ENCODE measurements at places on chromosomes 7 and 10.

GRCh38 chr10:62634576-62634975, 169.9 kb upstream of the ADO start:
- no peak for DNase-seq

DNA sequence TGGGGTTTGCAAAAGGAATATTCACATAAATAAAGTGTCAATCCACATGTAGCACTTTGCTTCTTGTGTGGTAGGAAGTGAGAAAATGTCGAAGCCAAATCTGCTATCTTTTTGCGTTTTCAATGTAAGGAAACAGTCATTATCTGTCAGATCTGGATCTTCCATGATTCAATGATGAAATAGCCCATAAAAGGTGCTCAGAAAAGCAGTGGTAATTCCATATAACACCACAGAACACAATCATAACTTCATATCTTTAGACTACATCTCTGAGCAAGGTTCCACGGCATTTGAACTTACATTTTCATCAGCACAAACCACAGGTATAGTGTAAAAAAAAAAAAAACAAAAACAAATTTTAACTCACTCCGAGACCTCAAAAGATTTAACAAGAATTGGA, 39.9 kb upstream of the EGR2 start:
- no peak for DNase-seq

GRCh38 chr10:11876324-11876723, 53.2 kb downstream of the PROSER2 start:
- no peak for DNase-seq

DNA sequence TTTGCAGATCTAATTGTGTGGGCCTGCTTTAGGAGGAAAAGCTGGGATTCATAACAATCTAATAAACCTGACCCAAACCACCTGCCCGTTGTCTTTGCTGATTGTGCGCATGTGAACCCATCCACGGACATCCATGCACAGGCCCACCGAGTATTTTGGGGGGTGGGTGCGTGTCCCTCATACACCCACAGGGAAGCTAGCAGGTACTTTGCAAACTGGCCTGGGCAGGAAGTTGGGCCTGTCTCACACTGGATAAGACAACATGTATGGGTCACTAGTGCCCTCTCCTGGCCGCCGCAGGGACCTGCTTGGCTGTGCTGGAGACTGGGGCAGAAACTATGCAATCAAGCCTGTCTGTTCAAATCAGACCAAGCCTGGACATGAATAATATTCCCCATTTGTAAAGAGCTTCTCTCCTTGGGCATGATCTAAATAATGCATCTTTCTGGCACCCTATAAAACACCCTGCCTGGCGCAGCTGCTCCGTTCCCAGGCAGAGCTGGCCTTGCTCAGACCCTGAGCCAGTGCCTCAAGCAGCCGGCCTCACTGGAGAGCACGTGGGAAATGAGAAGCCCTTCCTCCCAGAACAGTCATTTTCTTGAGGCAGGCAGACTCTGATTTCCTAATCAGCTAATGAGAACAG, 15.8 kb downstream of the ECHDC3 start:
- peak; percentile 82 for DNase-seq

- peak; percentile 61 for DNase-seq
These were observed 2.7 kb downstream of the MXI1 start for GRCh38 chr10:110209926-110210673.

DNA sequence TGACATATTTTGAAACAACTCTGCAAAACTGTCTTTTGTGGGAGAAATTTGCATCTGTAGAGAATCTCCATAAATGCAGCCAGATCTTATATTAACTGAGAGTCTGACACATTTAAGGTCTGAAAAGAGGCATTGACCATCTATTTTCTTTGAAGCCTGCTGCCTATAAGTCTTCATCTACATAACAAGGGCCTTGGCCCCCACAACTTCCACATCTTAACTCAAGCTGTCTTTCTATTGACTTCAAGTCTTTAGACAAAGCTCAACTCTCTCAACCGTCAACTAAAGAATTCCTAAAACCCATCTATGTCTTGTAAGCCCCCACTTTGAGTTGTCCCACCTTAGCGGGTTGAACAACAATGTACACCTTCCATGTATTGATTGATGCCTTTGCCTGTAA, 72.4 kb upstream of the ADCY1 start:
- no peak for DNase-seq

- DNase-seq = peak; percentile 68
These were observed 25.2 kb downstream of the TMEM120A start for GRCh38 chr7:75969182-75969581.

GRCh38 chr10:74544106-74544505, 282.3 kb upstream of the KAT6B start:
- DNase-seq = no peak

DNA sequence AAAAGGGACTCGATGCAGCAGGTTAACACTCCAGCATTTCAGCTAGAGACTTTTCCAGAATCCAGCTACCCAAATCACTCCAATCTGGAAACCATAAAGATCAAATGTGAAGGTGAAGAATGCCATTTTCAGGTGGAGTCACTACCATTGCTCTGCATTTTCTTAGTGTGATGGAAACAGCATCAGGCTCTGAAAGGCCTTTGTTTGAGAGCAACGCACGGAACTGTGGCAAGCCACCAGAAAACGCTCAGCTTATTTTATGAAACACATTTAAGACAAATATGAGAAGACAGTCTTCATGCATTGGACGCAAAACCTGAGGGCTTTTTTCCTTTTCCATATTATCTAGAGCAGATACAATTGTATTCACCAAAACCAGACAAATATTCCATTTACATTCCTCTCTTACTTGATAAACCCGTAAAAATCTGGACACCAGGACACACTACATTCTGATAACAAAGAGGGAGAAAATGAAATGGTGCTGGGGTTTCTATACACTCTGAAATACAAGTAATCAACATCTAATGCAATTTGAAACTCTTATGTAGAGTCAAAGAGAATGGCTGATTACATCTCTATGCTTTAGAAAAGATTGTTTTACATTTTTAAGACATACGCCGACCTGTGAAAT, 99.1 kb downstream of the NRP1 start:
- DNase-seq = no peak

GRCh38 chr10:994836-995558, 6.8 kb downstream of the GTPBP4 start:
- DNase-seq = no peak

- no peak for DNase-seq
These were observed 62.3 kb downstream of the NPSR1 start for GRCh38 chr7:34720289-34720688.

DNA sequence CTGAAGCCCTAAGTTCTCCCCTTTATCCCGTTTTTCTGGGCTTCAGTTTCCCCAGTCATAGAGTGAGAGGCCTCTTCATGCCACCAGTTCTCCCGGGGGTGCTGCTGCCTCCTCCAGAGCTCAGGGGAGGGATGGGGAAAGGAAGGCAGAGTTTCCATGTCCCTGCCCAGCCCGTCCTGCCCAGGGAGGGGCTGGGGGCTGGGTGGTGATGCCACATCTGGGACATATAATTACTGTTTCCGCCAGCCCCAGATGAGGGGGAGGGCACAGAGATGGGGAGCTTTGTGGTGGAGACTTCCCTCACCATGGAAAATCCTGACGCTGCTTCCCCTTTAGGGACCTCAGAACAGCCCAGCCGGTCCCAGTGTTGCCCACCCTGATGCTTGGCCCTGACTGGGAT, 4.1 kb downstream of the AQP1 start:
- no peak for DNase-seq

GRCh38 chr10:86331861-86332260, 34.7 kb downstream of the GRID1 start:
- DNase-seq = no peak

- no peak for DNase-seq
These were observed 6.9 kb upstream of the SFRP5 start for GRCh38 chr10:97778452-97779302.

DNA sequence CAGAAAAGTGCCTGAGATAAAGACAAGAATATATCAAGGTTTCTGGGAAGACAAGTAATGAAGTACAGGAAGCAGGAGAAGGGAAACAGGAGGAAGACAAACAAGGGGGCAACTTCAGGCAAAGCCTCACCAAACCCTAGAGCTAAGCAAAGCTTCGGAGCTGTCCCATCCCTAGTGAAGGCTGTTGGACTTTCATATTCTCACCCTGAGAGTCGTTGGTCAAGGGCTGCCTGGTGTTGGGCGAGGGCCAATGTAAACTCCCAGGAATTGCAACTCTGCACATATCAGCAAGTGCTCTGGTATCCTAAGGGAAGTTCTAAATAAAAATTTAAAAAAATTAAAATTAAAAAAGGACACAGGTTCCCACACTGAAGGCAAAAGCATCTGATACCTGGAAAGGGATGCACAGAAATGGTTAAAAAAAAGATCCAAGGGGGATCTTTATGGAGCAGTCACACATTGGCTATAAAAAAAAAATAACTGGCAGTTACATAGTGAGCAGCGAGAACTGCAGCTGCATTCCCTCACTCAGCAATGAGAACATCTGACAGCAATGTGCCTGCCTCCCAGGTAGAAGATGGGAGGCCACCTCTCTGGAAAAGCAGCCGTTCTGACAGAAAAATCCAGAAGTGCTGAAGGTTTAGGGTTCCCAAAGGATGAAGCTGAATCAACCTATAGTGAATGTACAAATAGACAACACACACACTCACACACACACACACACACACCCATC, 304.7 kb downstream of the WDR11 start:
- no peak for DNase-seq

DNA sequence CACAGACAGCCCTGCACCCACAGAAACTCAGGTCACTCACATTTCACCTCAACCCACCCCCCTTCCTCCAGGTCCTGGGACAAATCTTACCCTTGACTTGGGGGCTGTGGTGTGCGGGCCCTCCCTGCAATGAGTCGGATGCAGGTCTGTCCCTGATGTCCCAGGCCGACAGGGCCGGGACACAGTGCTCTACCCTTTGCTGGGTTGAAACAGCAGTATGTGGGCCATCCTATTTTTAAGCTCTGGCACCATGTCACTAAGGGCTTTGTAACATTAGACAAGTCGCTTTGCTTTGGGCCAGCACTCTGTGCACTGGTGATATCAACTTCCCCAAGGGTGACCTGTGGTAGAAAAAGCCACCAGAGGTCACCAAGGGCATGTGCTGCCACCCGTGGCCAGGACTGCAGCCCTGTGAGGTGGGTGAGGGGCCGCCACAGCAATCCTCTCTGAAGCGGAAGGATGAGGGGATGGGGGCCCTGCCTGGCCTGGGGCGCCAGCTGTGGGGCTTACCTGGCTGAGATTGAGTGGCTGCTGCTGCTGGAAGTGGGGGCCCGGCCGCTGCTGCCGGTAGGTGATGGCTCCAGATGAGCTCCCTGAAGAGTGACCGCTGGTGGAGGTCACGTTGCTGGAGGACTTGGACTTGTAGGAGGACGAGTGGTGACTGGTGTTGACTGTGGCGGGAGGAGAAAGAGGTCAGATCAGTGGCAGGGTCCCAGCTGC, 51.3 kb downstream of the CLEC2L start:
- no peak for DNase-seq

DNA sequence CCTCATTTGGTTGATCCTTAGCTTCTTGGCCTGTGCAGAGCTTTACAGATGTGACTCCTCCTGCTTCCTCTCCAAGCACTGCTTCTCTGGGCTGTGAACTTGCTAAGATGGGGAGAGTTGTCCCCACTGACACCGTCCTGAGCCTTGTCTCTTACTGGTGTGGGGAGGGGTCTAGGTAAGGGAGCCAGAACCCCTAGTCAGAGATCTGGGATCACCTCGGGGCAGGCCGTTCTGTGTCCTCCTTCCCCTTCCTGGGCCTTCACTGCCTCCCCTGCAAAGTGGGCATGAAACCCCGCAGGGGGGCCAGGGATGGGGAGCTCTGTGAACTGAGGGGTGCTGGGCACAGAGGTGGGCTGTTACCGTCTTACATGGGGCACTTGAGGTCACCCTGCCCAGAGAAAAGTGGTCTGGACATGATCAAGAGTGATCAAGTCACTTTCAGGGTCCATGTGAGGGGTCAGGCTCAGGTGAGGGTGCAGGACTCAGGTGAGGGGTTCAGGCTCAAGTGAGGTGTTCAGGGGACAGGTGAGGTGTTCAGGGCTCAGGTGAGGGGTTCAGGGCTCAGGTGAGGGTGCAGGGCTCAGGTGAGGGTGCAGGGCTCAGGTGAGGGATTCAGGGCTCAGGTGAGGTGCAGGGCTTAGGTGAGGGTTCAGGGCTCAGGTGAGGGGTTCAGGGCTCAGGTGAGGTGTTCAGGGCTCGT, 86.2 kb downstream of the ADCY1 start:
- no peak for DNase-seq

DNA sequence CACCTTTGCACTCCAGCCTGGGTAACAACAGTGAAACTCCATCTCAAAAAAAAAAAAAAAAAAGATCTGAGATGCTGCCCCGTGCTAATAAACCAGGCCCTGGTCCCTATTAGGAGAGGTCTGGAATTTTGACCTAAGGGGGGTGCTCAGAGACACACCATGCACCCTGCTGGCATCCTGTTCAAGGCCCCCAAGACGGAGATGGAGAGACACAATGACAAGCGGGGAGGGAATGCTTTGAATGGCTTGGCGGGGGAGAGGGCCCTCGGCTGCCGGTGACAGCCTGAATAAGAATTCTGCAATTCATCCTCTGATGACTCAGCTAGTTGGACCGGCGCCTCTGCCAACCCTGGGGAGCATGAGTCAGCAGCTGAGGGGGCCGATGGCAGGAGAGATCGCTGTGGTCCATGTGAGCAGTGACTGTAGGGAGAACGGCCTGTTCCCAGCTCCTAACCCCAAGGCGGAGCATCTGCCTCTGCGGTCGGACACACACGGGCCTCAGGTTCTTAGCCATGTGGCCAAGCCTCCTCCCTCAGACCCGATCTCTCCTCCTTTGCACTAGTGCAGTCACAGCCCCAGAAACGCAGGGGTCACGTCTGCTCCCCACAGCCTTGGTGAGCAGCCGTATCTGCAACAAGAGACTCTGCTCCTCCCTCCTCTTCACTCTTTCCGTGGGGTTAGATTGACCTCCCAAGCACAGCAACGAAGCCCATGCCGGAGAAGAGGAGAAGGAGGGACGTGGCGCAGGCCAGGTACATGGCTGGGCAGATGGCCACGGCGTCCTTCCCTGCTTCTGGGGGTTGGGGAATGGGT, 14.9 kb downstream of the TRIM56 start:
- peak; percentile 98 for DNase-seq

DNA sequence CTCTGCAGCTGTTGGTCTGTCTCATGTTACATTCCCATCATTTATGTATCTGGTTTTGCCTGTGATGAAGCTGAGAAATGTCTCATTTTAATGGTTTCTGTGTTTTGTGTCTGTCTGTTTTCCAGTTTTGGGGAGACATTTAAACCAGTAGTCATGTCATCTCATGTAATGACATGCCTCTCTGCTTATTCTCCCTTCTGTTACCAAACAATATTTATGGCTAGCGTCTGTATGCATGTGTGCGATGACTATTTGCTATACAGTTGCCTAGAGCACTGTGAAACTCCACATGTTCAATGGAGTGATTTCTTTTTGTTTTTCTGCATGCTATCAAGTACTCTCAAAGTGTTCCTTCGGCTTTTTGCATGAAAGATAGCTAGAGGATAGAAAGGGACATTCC, 132.0 kb downstream of the ST7 start:
- no peak for DNase-seq

GRCh38 chr7:28587211-28587610, 174.9 kb downstream of the CREB5 start:
- DNase-seq = no peak

All from uterus (tissue), 4 donors.